Kasumi-1 (cell line): ENCODE measurements at places on chromosomes 2 and 18.

DNA sequence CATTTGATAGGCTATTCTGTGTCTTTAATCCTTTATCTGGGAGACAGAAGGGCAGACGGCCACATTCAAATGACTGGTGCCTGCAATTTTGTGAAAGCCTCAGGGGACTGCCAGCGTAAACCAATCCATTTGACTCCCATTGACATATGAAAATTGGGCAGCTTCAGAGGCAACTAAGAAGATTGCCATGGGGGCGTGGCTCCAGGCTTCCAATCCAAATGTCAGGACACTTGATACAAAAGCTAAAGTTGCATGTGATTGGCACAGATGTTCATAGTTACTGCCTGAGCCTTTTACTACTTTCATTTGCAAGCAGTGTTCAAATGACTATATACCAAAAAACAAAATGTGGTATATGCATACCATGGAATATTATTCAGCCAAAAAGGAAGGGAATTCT lies 42.0 kb downstream of the SPC25 start:
- DNase-seq = no peak

DNA sequence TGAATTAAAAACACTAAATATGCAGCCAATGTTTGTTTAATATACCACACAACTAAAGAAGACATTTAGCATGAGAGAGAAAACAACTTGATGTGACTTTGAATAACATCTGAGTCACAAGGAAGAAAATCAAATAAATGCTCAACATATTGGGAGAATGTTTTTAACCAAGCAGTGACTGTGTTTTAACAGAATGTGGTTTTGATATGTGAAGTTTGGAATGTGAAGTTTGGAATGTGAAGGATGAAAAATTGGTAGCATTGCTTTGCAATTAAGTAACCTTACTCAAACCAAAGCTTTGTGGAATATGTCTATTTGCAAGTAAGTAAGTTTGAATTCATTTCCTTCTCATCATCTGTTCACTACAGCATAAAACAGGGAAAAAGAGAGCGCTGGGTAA lies 128.2 kb upstream of the DNAJC10 start:
- no peak for DNase-seq

DNA sequence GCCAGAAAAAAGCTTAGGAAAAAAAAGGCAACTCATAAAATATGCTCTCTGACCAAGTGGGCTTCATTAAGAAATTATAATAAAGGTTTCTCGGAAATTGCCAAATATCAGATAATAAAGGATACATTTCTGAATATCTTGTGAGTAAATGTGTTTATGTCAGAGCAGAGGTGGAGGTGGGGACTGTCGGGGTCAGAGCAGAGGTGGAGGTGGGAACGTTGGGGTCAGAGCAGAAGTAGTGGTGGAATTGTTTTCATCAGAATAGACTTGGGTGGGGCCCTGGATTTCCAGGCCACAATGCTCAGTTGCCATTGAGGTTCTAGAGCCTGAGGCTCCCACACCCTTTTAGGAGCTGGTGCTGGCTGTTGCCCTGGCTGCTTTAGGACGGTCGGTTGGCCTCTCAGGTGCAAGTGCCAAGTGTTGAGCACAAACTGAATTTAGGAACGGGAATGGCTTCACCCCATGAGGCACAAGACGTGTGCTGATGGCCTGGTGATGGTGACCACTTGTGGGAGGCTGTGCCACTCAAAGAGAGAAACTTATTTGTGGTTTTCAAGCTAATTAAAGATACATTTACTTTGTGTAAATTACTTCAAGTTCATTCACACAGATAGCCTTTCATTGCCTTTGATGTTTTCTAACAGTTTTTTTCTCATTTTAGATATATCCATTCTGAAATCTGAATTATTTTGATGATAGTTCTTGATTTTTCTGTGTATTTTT lies 131.5 kb downstream of the ATP9B start:
- peak; percentile 14 for DNase-seq

- no peak for DNase-seq
Observed at GRCh38 chr2:235520787-235521186, 26.9 kb downstream of the AGAP1 start.

GRCh38 chr18:28960146-28960545 lies 783.2 kb upstream of the CDH2 start:
- DNase-seq = no peak

DNA sequence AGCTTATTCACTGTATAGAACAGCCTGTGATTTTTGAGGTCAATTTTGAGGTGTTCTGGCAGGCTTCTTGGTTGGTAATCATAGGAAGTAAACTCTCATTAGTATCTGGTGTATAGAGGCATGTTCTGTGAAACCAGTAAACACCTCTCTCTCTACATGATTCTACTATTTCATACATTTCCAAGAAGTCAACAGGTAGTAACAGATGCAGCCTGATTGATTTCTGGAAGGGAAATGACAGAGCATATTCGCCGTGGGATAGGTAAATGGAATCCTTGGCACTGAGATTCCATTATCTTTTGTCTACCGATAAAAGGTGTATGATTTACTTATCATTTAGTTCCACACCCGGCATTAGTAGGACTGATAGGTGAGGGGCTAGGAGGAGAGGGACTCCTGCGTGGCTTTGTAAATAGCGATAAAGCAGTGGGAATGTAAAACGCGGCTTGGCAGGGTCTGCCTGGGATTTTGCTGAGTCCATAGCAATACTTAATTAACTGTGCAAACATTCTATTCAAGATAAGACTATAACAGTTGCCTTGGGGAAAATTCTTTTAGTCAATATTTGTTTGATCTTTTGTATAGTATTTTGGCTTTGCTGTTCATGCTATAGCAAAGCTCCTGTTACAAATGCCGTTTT lies 32.3 kb downstream of the LYPD6B start:
- no peak for DNase-seq
